Thoracic aorta (tissue), 2 donors: ENCODE measurements at places on chromosomes 1 and 21. TPM values are rescaled to one million over a fixed set of nuclear protein-coding genes. Genes with fewer than 3 reads are reported as not detected.

DNA sequence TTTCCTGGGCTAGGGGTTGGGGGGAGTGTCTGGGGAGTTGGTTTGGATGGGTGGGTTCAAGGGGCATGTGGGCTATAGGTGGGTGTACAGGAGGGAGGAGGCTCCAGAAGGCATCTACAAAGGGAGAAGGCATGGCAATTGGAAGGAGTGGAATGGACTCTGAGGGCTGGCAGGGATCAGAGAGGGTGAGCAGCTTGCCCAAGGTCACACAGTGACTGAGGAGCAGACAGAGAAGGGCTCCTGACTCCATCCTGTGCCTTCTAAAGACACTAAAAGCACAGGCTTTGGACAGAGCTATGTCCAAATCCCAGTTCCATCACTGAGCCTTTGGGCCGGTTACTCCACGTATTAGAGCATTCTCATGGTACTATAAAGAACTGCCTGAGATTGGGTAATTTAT, 151.8 kb downstream of the PTPRU start:
- DNase-seq: no peak

Gene PANK4
- total RNA-seq: 32.0 TPM

- DNase-seq: no peak
These were observed 921.9 kb upstream of the PRMT6 start for GRCh38 chr1:106134561-106134960.

Gene PLEKHG5
- total RNA-seq: 32.9 TPM

DNA sequence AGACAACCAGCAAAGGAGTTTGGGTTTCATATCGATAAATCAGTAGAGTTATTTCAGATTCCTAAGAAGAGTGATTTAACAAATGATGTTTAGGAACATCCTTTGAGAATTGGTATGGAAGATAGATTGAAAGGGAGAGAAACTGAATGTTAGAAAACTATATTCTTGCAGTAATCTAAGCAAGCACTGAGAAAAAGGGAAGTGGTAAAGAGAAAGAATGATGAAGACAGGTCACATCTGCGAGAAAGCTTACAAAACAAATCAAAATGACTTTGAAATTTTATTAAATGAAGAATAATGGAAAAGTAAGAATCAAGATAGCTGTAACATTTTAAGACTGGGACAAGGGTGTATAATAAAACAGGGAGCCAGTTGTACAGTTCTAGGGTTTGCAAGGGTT, 177.0 kb downstream of the HS2ST1 start:
- DNase-seq: no peak

Gene CDC20
- 0.41 TPM for total RNA-seq

Gene CDA
- total RNA-seq: 3.0 TPM

DNA sequence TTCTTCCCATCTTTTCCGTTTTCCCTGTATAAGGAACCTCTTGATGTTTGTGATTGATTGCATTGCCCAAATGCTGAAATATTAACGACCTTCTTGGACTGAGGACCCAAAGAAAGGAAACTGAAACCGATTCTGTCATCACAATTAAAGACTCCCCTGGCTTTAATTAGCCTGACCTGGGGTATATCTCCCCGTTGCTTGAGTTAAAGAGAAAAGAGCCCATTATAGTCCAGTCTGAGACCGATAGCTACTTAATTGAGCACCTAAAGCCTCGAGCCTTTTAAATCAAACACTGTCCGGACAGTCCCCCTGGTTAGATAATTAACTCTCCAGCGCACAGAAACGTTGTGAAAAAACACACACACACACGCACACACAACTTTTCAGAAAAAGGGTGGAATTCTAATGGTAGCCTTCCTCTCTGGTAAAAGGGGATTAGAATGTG, 8.0 kb downstream of the LMO4 start:
- no peak for DNase-seq

GRCh38 chr1:234882898-234883297, 245.7 kb downstream of the TOMM20 start:
- no peak for DNase-seq

- DNase-seq: peak; percentile 52
These were observed 32.2 kb upstream of the EPB41 start for GRCh38 chr1:28882009-28882628.

DNA sequence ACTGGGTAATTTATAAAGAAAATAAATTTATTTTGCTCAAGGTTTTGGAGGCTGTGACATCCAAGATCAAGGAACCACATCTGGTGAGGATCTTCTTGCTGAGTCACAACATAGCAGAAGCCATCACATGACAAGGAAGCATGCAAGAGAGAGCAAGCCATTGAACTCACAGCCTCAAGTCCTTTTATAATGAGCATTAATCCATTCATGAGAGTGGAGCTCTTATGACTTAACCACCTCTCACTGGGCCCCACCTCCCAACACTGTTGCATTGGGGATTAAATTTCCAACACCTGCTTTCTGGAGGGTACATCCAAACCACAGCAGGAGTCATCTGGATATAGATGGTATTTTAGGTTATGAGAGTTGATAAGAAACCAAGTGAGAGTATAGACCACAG, 20.6 kb upstream of the EGLN1 start:
- no peak for DNase-seq

Gene MR1
- total RNA-seq: 30.0 TPM

Gene AKR7A2
- 71.5 TPM for total RNA-seq

- DNase-seq: no peak
These were observed 35.8 kb upstream of the RUNX1 start for GRCh38 chr21:35084869-35085268.

- no peak for DNase-seq
These were observed 221.6 kb downstream of the LTN1 start for GRCh38 chr21:28770867-28771661.

DNA sequence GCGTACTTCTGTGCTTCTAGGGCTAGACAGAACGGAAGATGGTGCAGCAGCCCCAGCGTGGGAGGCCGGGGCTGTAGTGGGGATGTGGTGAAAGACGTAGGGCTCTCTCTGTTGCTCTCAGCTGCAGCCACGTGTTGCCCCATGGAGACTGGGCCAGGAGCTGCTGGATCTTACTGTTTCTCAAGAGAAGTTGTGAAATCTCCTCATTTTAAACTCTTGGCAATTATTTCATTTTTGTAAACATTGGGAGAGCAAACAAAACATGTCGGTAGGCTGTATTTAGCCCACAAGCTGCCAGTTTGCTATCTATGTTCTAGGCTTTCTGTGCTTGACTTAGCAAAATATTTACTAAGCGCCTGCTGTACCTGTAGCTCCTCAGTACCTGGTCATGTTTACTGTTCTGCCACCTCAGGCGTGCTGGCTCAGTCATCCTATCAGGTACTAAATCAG, 15.9 kb upstream of the ELOA start:
- DNase-seq: no peak

DNA sequence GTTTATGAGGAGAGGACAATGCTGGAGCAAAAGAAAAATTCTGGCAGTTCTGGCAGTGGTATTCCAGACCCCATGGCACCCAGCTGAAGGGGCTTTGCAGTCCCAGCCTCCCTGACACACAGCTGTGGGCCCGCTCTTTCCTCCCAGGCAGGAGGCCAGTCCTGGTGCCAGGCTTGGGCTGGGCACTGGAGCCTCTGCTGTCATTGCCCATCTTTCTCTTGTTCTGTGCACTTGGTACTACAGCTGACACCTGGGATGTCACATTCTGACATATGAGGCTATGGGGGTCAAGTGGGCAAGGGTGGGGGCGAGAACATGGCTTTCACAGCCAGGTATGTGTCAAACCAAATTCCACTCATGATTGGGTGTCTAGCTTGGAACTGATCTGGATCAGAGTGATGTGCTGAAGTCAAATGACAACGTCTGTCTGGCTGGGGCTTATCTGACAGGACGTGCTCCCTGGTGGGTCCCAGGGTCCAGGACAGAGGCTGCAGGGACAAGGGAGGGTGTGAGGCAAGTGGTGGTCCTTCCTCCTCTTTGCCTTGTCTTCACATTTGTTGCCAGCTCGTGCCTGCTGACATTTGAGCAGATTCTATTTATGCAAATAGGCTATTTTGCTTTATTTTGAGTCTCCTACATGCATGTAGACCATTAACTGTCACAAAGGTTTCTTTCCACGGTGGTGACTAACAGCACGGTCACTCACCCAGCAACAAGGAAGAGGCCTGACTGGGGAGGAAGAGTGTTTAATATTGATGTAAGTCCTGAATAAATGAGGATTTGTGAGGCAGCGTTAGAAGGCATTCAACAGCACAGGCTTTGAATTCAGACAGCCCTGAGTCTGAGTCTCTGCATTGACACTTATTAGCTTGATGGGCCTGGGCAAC, 336.3 kb downstream of the PBX1 start:
- no peak for DNase-seq

- peak; percentile 50 for DNase-seq
These were observed 39.5 kb downstream of the EPHB2 start for GRCh38 chr1:22749919-22750684.

Gene ATAD3C
- total RNA-seq: not detected

Gene MIS18A
- 4.6 TPM for total RNA-seq

GRCh38 chr1:172760121-172760520, 101.2 kb downstream of the FASLG start:
- DNase-seq: no peak
